ENCODE measurements at places on chromosomes 7 and 10.
A peak's percentile ranks its signal among the peaks of the same experiment; 100 is the strongest.

DNA sequence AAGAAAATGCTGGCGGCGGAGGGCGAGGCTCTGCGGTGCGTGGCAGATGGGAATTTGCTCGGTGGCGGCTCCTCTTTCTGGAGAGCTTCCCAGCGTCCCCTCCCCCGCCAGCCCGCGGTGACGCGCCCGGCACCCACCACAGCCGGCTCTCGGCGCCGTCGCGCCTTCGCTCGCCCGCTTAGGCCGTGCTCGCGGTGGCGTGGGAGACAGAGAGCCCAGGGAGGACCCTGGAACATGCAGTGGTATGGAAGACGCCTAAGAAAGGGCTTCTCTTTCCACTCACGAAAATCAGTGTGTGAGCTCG, 576 bp upstream of the CSGALNACT2 start:
- peak; percentile 11 for DNase-seq

GRCh38 chr7:102244601-102245000, 42.1 kb upstream of the SH2B2 start:
- DNase-seq: no peak

DNA sequence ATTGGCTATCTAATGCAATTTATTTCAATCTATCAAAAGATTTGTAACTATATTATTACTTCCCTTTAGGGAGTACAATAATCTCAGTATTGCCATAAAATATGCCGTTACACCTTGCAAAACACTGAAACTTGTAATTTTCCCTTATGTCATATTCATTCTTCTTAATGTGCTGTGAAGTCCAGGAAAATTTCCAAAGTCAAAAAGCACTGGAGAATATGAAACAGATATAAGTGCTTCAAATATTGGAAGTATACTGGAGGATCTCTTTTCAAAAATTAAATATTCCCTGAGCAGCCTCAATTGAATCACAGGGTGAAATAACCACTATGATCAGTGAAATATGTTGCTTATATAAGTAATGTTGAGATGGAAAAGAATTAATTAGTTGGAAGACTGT, 356.0 kb downstream of the PPP1R3A start:
- no peak for DNase-seq

GRCh38 chr10:56927701-56928100, 566.6 kb upstream of the ZWINT start:
- no peak for DNase-seq

DNA sequence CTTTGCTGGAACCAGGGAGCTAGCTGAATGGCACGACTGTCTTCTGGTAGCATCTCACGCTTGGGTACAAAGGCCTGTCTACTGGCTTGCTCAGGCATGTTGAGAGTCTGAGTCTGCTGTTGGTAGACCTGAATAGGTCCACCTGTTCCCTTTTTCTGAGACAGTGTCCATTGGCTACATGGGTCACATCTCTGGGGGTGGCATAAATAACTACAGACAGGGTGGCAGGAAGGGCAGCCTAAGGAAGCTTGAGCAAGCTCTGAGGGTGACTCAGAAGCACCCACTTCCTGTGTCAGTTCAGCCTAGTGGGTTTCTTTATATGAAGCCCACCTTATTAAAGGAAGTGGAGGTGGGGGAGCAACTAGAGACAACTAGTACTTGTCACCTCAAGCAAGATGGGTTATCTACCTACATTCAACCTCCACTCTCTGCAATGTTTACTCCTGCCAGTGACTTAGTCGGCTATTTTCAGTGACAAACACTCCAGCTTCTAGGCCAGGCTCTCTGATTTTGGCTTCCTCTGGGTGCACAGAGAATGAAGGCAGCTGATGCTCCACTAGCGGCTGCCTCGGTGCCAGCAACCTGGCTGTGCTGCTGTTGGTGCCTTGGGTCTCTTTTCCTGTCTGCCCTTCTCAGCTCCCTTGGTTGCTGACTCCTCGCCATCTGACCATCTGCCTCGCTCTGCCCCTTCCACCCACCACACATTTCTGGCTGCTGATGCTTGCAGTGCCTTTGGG, 5.7 kb upstream of the ZYX start:
- DNase-seq: no peak

DNA sequence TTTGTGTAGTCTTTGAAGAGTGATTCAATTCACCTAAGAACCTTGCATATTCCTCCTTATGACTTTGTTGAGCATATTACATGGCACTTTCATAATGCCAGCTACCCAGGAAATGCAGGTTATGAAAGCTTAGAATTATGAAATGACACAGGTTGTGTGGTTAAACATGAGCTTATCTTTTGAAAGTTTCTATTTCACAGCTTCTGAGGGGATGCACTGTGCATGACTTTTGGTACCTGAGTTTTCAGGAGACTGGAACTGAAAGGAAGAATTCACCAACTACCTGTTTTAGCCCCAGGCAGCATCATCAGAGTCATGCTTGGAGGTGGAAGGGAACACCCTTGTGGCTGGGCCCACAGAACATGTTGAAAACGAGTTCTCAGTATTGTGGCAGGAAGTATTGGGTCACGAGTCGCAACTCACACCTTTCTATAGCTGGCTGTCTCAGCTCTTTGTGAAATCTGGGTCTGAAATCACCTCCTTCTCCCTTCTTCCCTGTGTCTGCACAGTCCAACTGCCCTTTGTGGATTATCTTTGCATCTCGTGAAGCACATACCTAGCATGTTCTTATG, 228.2 kb downstream of the PTEN start:
- DNase-seq: no peak

GRCh38 chr10:123948030-123948823, 56.6 kb upstream of the CPXM2 start:
- no peak for DNase-seq

GRCh38 chr7:82273886-82274285, 169.7 kb downstream of the CACNA2D1 start:
- DNase-seq: no peak

DNA sequence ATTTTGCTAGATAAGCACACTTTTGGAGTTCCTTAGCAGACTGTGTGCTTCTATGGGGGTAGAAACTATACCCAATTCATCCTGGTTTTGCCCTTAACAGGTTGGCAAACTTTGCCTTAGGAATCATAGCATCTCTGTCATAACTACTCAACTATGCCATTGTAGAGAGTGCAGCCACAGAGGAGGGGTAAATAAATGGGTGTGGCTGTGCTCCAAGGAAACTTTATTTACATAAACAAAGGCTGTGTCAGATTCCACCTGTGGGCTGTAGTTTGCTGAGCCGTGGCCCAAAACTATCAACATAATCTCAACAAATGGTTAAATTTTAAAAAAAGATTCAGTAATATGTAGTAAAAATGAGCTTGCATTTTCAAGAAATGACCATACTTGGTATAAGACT, 51.6 kb upstream of the LAMB1 start:
- DNase-seq: no peak

DNA sequence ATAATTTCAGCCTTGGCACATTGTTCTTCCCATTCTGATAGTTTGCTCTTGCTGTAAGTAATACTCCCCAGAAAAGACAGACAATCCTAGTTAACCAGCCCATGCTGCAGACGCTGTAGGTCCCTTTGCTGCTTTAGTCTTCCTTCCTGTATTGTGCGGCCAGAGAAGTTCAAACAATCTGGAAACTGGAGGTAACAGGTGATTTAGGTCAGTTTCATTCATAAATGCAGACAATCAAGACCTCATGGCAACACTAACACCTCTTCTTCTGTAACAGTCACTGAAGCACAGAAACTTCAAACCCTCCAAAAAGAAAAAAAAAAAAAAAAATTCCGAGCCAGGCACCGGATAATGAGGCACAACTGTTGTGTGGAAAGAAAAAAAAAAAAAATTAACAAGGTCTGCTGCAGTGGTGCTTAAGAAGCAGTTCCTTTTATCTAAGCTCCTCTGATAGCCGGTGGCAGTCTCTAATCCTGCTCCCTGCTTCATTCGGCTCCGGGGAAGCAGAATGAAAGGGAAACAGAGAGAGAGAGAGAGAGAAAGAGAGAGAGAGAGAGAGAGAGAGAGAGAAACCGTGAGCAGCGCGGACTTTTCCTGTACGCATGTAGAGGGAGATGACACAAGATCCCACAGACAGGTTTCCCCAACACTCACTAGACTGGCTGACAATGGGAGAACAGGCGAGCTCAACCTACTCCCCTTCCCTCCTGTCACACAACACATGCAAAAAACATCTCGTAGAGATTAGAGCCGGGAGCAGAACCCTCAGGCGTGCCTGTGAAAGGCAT, at the start of gene SEMA3A:
Gene SEMA3A, minus strand, starts transcription at position 306 of the 788 bp plus-strand sequence. Its CDS starts 203 bp downstream, at position 103.
- peak; percentile 81 for DNase-seq

DNA sequence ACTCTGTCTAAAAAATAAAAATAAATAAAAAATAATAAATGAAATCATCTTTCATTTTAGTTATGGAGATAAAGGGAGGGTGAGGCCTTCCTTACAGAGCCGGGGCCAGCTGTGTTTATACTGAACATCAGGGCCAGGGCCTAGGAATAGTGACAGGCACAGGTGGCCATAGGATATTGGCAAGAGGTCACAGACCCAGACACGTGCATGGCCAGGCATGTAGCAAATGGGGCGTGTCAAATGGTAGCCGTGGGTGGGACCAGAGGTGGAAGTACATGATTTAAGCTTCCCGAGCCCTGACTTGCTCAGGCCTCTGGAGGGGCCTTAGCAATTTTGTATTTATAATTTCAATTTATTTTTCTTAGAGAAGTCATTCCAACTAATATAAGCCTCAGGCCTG, 353.0 kb downstream of the ANKRD30A start:
- DNase-seq: no peak

DNA sequence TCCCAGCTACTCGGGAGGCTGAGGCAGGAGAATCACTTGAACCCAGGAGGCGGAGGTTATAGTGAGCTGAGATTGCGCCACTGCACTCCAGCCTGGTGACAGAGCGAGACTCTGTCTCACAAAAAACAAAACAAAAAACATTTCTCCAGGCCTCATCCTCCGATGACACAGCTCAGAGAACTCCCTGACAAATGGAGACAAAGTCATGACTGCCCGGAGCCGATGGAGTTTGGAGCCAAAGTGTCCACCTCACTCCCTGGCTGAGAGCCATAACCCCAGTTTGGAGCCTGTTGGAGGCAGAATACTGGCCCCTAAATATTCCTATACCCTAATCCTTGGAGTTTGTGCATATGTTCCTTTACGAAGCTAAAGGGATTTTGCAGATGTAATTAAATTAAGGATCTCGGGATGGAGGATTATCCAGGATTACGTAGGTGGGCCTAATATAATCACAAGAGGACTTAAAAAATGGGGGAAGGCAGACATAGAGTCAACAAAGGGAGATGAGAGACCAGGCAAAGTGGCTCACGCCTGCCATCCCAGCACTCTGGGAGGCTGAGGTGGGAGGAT, 22.7 kb downstream of the SSC4D start:
- DNase-seq: peak; percentile 7

- DNase-seq: no peak
Observed at GRCh38 chr7:142883571-142884285, 1.8 kb downstream of the TRPV6 start.

GRCh38 chr7:31302356-31302755, 38.2 kb downstream of the NEUROD6 start:
- DNase-seq: no peak

GRCh38 chr7:116228241-116228640, 17.9 kb downstream of the TES start:
- DNase-seq: no peak

GRCh38 chr10:117260084-117260483, 19.2 kb downstream of the SLC18A2 start:
- DNase-seq: no peak

- DNase-seq: no peak
Observed at GRCh38 chr7:91427051-91427450, 162.8 kb downstream of the FZD1 start.

DNA sequence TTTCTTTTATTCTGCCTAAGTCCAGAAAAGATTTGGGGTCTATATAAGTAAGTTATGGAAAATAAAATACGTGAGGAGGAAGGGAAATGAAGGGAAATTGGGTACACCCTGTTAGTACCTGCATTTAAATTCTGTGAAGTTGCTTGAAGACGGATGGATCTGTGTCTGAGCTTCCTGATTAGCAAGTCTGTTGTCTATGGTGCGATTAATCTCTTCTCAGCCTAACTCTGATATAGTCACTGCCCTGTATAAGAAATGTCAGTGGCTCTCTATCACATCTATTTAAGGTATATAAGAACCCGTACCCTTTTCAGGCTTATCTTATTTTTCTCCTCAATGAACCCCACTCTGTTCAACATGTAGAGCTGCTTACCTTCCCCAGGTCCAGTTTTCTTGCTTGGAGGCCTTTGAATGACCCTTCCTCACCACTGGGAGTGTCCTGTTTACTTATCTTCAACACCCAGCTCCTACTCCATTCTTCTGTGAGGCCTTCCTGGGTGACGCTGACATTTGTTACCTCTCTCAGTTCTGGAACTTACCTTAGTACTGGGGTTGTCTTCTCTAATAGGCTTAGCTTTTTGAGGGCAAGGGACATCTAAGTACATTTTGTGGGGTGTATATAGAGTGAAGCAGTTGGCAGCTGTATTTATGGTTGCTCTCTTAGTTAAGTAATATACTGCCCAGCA, 149.6 kb upstream of the PRPS1L1 start:
- no peak for DNase-seq

DNA sequence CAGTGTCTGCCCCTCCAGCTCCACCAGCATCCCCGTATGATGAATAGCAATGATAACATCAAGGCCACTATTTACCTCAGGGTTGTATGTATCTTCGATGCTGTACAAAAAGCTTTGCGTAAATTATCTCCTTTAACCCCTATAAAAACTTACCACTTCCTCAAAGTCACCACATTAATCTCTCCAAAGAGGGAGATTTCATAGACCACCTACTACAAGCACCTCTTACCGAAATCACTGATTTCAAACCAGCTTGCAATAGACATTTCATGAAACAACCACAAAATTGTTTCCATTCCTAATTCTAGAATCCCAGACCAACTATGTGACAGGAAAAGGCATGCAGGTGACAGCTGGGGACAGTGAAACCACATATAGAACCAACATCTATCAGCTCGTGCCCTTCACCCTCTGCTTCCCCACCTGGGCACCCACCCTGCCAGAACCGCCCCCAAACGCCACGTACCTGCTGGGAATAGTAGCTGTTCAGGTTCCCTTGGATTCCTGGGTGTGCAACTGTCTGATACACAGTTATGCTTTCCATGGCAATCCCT, 20.1 kb upstream of the MMP21 start:
- DNase-seq: no peak

DNA sequence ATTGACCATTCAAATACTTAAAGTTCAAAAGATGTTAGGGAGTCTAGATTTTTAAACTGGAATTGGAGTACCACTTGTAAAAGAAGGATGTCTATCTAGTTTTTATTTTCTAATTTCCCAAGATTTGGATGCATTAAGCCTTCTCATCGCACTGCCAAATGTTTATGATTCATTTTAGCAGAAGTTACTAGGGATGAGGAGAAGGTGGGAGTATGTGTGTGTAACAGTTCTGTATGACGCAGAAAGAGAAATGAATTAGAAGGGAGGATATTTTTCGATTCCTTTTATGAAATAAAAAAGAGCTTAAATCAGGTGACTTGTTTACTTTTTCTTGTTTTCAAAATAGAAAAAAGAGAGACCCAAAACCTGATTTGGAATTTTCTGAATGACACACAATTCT, 6.8 kb upstream of the SLK start:
- DNase-seq: no peak

Measured in HCEC 1CT (cell line).